ENCODE measurements at places on chromosomes 5 and 9.
A peak's percentile ranks its signal among the peaks of the same experiment; 100 is the strongest.

DNA sequence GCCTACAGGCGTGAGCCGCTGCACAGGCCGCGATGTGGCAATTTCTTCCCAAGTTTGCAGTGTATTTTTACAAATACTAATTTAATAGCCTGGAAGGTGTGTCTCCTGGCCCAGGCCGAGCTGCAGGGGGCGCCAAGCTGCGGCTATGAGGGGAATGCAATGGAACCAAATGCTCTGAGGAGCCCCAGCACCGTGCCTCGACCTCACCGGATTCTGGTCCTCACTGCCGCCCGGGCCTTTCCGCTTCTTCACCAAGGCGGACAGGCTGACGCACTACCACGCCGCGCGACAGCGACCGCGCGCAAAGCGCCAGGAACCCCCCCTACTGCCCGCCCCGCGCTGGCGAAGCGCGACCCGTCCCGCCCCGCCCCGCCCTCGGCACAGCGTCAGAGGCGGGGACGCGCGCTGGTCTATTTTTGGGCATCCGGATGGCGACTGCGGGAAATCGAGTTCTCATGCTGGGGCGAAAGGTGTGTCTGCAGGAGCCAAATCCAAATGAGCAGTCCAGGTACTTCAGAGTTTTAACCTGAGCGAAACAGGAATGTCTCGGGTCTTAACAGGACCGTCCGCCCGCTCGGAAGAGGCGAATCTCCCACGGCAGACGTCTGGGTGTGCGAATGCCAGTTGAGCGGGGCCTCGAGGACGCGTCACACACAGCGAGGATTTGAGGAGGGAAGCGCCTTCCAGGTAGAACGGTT is 31.7 kb upstream of the PRXL2C start:
- DNase-seq = no peak

DNA sequence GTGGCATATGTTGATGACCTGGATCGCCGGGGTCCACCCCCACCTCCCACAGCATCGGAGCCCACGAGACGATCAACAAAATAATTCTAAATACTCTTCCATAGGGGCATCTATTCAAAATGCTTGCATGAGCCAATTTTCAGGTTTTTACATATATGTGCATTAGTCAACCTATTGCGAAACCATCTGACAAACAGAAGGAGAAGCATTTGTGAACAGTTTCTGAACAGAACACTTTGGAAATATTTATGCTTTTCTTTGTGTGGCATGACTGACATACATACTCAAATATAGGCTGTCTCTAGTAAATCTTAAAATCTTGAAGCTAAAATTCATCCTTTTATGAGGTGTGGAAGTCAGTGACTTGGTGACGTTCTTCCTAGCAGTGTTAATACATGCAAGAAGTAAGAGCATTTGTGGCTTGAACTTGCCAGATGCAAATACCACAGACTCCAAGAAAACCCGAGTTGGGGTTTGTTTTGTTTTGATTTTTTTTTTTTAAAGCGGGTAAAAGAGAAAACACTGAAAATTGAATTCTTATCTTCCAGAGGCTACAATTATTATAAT is 5.3 kb downstream of the GPR151 start:
- DNase-seq = no peak

DNA sequence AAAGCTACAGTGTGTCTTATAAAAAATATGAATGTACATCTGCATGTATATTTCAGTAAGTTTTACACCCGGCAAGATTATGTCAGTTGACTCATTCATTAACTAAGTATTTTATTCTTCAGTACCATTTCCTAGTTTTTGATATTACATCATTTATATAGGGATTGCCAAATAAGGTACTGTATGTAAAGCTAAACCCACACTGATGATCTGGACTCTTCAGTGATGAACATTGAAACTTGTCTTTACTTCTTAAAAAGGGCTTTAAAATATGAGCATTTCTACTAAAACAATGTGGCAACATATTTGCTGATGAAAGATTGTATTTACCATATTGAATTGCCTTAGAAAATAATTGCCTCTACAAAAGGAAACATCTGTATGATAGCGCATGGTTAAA is 151.8 kb upstream of the TLX3 start:
- no peak for DNase-seq

GRCh38 chr5:45774528-45774927 is 78.3 kb upstream of the HCN1 start:
- no peak for DNase-seq

DNA sequence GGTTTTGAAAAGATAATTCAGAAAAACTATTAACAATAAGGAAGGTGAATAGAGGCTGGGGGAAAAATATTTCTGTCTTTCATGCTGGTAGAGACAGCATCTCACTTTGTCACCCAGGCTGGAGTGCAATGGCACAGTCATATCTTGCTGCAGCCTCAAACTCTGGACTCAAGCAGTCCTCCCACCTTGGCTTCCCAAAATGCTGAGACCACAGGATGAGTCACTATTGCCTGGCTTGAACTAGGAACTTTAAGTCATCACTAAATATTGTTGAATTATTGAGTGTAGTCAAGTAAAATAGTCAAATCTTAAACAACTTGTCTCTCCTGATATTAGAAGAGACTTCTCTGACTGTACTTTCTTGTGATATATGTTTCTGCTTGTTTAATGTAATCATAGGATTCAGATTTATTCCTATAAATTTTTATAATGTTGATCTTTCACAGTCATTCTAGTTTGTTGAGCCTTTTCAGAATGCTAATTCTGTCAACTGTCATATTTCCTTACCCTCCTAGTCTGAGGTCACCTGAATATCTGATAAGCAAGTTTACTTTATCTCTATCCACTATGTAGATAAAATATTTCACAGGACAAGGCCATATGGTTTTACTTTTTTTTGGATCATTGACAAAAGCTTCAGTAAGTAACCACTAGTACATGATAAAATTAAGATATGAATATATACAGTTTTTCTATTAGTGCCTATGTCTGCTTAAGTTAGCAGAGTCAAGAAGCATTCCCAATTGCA is 1696.5 kb downstream of the MAT2B start:
- DNase-seq = no peak

- peak; percentile 2 for DNase-seq
These were observed 47.2 kb downstream of the RAB24 start for GRCh38 chr5:177256296-177256695.

DNA sequence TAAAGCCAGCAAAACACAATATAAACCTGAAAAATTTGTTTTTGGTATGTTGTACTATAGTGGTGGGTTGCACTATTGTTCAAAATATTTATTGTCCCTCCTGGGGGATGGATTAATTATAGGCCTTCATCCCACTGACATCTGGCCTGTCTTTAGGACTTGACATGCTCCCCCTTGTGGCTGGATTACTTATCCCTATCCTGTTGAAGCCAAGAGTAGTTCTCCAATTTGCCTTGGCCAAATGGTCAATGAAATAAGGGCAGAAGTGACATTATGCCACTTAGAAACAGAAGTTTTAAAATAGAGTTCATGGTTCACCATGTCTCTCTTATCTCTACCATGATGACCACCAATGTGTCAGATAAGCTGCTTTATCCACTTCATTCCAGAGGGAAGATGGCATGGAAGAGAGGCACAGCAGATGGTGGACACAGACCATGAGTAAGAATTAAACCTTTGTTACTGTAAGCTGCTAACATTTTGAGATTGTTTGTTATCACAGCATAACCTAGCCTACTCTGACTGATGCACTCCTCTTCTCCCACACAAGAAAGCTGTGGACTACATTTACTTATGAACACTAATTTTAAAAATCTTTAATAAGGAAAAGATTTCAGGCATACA is 29.2 kb upstream of the ARHGEF28 start:
- no peak for DNase-seq

DNA sequence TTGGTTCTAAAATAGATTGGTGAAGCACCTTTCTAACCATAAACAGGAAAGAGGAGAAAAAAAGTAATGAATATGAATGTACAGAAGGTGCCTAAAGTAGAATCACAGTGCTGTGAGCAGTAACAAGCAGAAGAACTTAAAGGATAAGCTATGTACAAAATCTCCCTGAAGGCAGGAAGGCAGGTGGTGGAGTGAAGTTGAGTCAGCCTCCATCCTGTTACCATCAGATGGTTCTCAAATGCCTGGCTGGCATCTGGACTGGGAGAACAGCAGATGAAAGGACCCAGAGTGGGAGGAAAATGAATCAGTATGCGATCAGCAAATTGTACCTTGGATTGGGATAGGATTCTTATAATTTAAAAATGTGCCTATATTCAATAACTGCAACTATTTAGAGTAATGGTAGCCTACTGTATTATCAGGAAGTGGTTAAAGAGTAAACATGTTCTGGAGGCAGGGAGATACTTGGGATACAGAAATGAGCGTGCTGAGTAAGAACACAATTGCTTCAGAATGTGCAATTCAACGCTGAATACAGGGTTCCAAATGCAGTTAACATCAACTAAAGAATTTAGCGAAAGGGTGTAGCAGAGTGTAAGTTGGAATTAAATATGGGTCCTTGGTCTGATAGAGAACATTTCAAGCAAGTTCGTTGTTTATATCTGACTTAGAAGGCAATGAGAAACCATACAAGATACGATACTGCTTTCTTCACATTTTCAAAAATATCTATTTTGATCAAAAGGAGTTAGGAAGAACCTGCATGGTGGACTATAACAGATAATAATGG is 21.1 kb upstream of the FER start:
- no peak for DNase-seq

- no peak for DNase-seq
These were observed 60.9 kb upstream of the GDNF start for GRCh38 chr5:37900692-37901091.

GRCh38 chr5:159161361-159162214 is 47.8 kb downstream of the RNF145 start:
- DNase-seq = no peak

- no peak for DNase-seq
These were observed 91.1 kb downstream of the MYO10 start for GRCh38 chr5:16844952-16845351.

DNA sequence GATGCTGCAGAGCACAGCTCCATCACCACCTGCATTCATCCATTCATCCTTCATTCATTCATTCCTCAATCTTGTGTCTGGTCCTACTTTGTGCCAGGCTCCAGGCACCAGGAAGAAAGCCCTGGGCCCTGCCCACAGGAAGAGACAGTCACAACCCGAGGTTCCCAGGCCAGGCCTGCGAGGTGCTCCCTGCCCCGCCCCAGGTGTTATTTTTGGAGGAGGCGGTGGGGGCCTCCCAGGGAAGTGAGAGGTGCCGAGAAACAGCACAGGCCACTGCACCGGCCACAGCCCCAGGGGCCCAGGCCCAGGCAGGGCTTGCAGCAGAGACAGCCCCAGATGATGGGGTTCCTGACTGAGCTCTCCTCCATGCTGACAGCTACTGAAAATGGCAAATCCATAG is 33.4 kb downstream of the VAV2 start:
- no peak for DNase-seq

DNA sequence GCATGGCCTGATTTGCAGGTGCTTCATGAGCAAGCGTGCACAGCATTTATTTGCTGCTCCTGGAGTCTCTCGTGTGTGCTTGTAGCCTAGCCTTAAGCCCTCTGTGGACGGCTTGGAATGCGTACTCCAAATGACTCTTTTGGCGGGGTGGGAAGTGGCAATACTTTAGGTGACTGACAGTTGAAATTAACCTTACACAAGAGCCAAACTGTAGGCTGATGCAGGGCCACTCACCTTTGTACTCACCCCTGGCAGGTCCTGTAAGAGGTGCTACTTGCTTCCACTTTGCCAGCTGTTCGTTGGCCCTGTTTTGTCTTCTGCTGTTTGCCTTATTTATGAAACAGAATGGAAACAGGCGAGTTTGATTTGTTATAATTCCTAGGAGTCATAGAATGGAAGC is 22.9 kb downstream of the TENT4A start:
- no peak for DNase-seq

GRCh38 chr5:168304349-168304748 is 12.9 kb downstream of the WWC1 start:
- no peak for DNase-seq

GRCh38 chr5:44002381-44002901 is 386.8 kb downstream of the FGF10 start:
- DNase-seq = peak; percentile 55

- DNase-seq = no peak
These were observed 35.9 kb downstream of the NEURL1B start for GRCh38 chr5:172676914-172677475.
